ENCODE measurements at places on chromosomes 2 and 18.

DNA sequence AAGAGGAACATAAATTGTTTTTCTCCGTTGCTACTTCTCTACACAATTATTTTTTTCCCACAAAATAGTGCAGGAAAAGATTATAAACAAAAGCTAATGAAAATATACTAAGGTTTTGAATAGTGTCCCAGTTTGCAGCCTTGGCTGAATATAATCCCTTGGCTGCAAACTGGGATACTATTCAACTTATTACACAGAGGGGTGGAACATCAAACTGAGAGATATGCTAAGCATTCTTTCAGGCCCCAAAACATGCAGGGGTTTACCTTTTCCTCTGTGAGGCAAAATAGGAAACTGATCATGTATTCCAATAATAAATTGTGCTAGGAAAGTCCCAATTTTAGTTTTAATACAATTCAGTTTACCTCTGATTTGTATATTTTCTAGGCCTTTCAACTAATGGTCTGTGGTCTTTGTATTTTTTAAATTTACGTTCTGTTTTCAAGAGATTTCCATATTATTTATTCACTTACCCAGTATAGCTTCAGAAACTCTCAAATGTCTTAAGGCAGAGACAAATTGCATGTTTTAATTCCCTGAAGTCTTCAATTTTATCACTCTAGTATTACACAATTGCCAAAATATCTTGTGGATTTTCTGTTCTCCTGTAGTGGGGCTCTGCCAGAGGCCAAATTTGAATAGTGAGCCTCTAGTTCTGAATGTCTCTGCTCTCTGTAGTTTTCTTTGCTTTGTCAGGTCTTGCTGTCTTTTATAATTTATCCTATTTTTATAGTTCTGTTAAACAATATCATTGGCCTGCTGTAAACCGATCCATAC lies 63.9 kb downstream of the PPP1R1C start:
- H3K27ac ChIP-seq: no peak overlapping the region
- no peaks in the 10 kb centered on the region for H3K36me3 ChIP-seq
- H3K4me3 ChIP-seq: no peak overlapping the region
- no peak for DNase-seq
- H3K4me1 ChIP-seq: no peaks in the 10 kb centered on the region
- no peaks in the 10 kb centered on the region for H3K27me3 ChIP-seq

DNA sequence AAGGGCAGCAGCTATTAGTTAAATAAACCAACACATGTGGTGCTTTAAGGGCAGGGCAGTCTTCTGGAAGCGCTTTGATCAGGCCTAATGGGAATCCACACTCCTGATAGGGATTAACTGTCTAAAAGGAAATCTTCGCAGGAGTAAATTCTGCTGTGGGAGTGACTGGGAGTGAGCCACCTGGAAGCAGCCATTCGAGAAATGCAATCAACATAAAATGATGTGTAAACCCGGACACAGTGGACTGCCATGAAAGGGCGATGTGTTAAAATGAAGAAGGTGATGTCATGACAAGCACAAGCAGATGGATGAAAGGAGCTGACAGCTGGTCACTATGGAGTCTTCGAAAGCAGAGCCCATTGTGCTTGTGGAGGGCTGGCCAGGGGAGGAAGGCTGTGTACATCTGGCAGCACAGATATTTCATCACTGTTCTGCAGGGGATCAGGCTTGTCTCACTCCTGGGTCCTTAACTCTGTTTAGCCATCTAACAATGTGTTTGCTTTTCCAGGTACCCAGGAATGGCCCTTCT lies 24.8 kb upstream of the GALNT14 start:
- no peaks in the 10 kb centered on the region for H3K4me1 ChIP-seq
- no peak overlapping the region for H3K4me3 ChIP-seq
- no peaks in the 10 kb centered on the region for H3K36me3 ChIP-seq
- peaks cover 12% of the 10 kb centered on the region for H3K27me3 ChIP-seq

- no peak overlapping the region for H3K4me3 ChIP-seq
- DNase-seq: no peak
- peaks cover 6% of the 10 kb centered on the region for H3K4me1 ChIP-seq
- no peaks in the 10 kb centered on the region for H3K36me3 ChIP-seq
- no peak overlapping the region for H3K27ac ChIP-seq
Observed at GRCh38 chr2:64914735-64915509, 74.3 kb upstream of the SLC1A4 start.

DNA sequence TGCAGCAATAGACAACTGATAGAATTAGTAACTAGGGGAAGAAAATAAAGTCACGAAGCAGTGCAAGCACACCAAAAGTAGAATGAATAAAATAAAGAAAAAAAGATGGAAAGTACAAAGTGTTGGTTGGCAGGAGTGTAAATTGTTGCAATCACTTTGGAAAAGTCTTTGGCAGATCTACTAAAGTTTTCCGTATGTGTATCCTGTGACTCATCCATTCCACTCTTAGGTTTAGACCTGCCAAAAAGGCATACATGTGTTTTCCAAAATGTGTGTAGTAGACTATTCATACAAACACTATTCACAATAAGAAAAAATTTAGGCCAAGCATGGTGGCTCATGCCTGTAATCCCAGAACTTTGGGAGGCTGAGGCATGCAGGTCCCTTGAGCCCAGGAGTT lies 282.1 kb upstream of the FSIP2 start:
- peaks cover 32% of the 10 kb centered on the region for H3K36me3 ChIP-seq
- H3K27me3 ChIP-seq: no peaks in the 10 kb centered on the region
- H3K4me3 ChIP-seq: no peak overlapping the region
- DNase-seq: no peak
- H3K4me1 ChIP-seq: no peaks in the 10 kb centered on the region
- H3K27ac ChIP-seq: no peak overlapping the region

DNA sequence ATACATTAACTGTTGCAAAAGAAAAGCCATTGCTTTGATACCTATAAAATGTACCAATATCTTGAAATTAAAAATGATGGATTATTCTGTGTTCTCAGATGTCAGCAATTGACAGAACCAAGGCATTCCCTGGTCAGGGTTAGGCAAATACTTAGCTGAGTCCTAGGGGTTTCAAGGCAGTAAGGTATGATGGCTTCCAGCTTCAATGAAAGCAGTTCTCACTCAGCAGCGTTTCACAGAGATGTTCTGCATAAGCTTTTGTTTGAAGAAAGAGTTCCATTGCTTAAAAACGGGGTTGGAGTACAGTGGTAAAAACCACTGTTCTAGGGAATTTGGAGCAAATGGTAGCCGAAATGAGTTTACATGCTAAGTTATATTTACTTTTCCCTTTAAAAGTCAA lies 17.0 kb upstream of the KANSL1L start:
- H3K36me3 ChIP-seq: peaks cover 17% of the 10 kb centered on the region
- H3K4me1 ChIP-seq: no peaks in the 10 kb centered on the region
- no peak for DNase-seq
- no peak overlapping the region for H3K4me3 ChIP-seq

DNA sequence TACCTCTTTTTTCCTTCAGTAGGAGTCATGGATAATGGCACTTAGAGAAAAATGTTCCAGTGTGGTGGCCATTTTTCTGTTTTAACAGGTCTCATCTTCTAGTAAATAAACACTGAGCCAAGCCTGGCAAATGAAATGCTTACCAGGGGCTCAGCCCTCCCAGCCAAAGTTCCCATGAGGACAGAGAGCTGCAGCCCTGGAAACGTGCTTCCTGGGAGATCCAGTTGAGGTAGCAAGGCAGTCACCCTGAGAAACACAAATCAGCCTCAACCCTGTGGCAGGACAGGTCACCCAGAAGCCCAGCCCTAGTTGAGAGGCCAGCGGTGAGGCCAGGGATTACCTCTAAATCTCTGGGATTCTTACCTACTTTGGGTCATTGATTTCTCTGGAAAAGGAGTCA lies 140.1 kb downstream of the LNPK start:
- H3K4me1 ChIP-seq: peaks cover 5% of the 10 kb centered on the region
- H3K4me3 ChIP-seq: no peak overlapping the region
- no peaks in the 10 kb centered on the region for H3K36me3 ChIP-seq
- H3K27me3 ChIP-seq: no peaks in the 10 kb centered on the region
- no peak for DNase-seq

GRCh38 chr2:96953611-96953978 lies 32.8 kb downstream of the FAM178B start:
- peaks cover 62% of the 10 kb centered on the region for H3K4me1 ChIP-seq
- H3K27ac ChIP-seq: peak overlapping the region; percentile 12
- H3K27me3 ChIP-seq: no peaks in the 10 kb centered on the region
- no peak for DNase-seq
- H3K4me3 ChIP-seq: no peak overlapping the region
- no peaks in the 10 kb centered on the region for H3K36me3 ChIP-seq

GRCh38 chr2:197196541-197197180 lies 113.9 kb downstream of the ANKRD44 start:
- no peak overlapping the region for H3K27ac ChIP-seq
- no peaks in the 10 kb centered on the region for H3K4me1 ChIP-seq
- H3K27me3 ChIP-seq: no peaks in the 10 kb centered on the region
- H3K36me3 ChIP-seq: no peaks in the 10 kb centered on the region
- no peak overlapping the region for H3K4me3 ChIP-seq

DNA sequence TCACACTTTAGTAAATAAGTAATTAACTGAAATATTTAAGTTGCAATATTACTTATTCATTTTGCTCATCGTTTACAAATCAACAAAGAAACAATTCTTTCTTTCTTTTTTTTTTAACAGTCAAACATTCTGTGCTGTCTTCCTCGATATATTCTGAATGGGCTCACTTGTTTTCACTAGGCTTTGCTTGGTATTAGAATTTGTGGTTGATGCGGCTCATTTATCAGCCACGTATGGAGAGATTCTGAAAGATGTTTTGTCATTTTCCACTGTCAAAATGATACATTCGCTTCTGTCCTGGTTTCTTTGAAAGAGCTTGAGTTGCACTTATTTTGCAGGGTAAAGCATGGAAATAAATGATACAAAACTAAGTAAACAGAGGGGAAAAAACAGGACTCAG lies 323.7 kb downstream of the LRRTM1 start:
- no peak for DNase-seq
- peak overlapping the region; percentile 59 for H3K27ac ChIP-seq
- no peaks in the 10 kb centered on the region for H3K27me3 ChIP-seq
- H3K4me3 ChIP-seq: no peak overlapping the region

GRCh38 chr2:85889627-85890281 lies 964 bp upstream of the ST3GAL5 start:
- DNase-seq: no peak
- H3K4me1 ChIP-seq: peaks cover 57% of the 10 kb centered on the region
- H3K36me3 ChIP-seq: no peaks in the 10 kb centered on the region
- H3K4me3 ChIP-seq: peak overlapping the region; percentile 89

GRCh38 chr2:120482334-120482733 lies 136.4 kb downstream of the INHBB start:
- no peak overlapping the region for H3K4me3 ChIP-seq
- H3K27ac ChIP-seq: no peak overlapping the region
- no peaks in the 10 kb centered on the region for H3K36me3 ChIP-seq
- H3K4me1 ChIP-seq: peaks cover 1% of the 10 kb centered on the region
- H3K27me3 ChIP-seq: peaks cover 38% of the 10 kb centered on the region

DNA sequence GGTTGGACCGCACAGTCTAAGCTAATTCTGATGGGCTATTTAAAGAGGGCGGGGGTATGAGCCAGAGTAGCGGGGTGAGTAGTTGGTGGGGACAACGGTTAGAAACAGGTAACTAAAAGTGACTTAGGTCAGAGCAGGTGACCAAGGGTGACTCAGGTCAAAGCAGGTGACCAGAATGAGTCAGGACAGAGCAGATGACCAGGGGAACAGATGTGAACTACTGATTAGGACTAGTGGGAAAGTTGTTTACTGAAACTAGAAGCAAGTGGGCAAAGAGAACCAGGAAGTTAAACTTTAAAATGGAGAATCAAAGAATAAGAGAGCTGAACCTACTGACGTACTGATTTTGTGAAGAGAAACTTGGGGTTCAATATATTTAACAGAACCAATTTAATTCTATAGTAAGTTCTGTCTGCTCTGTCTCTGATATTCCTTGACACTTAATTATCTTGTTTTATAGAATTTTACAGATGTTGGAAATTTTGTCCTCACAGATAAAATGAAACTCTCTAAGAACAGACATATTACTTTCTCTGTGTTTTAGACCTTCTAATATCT lies 7.8 kb upstream of the LRRTM1 start:
- DNase-seq: no peak
- H3K36me3 ChIP-seq: no peaks in the 10 kb centered on the region
- no peak overlapping the region for H3K4me3 ChIP-seq
- peaks cover 10% of the 10 kb centered on the region for H3K27me3 ChIP-seq
- no peak overlapping the region for H3K27ac ChIP-seq
- H3K4me1 ChIP-seq: no peaks in the 10 kb centered on the region

GRCh38 chr2:75592888-75593287 lies 32.1 kb upstream of the EVA1A start:
- no peaks in the 10 kb centered on the region for H3K27me3 ChIP-seq
- H3K27ac ChIP-seq: no peak overlapping the region
- DNase-seq: no peak

DNA sequence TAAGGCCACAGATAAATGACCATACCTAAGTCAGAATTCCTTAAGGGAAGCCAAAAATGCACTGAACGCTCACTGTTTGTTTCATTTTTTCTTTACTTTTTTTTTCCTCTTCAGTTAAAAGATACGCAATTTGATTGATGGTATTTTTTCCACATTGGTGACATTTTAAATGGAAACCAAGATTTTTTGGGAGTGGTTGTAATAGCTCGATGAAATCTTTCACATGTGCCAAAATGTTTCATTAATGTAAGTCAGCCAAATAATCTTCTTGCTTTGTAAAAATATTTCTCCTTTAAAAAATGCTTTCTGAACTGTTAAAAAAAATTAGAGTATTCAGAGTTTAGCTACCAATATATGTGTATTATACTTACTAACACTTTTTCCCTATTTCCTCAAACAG lies 339.8 kb downstream of the ZEB2 start:
- peaks cover 14% of the 10 kb centered on the region for H3K36me3 ChIP-seq
- H3K27me3 ChIP-seq: no peaks in the 10 kb centered on the region
- no peak overlapping the region for H3K4me3 ChIP-seq
- no peak for DNase-seq

DNA sequence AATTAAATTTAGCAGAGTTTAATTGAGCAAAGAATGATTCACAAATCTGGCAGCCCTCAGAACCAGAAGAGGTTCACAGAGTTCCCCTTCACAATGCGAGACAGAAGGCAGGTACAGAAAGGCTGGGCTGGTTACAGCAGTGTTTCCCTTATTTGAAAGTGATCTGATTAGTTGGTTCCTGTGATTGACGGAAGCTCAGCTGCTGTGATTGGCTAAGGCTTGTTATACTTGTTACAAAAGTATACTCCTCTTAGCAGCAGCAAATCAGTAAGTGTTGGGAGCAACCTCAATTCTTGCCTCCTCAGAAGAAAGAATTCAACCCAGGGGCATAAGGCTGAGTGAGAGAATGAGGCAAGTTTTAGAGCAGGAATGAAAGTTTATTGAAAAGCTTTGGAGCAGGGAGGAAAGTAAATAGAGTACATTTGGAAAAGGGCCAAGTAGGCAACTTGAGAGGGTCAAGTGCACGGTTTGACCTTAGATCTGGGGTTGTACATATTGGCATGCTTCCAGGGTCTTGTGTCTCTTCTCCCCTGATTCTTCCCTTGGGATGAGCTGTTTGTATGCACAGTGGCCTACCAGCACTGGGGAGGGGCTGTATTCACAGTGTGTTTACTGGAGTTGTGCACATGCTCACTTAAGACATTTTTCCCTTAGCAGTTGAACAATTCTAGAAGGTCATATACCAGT lies 431.8 kb upstream of the RAB12 start:
- no peaks in the 10 kb centered on the region for H3K27me3 ChIP-seq
- no peak overlapping the region for H3K4me3 ChIP-seq
- H3K36me3 ChIP-seq: no peaks in the 10 kb centered on the region
- peaks cover 49% of the 10 kb centered on the region for H3K4me1 ChIP-seq

- H3K36me3 ChIP-seq: peaks cover 21% of the 10 kb centered on the region
- DNase-seq: no peak
- H3K4me3 ChIP-seq: no peak overlapping the region
- no peaks in the 10 kb centered on the region for H3K27me3 ChIP-seq
Observed at GRCh38 chr2:200443376-200443775, 66.5 kb downstream of the KCTD18 start.

Data from neural crest cell (in vitro differentiated cells).